ENCODE measurements at places on chromosomes 16 and 17.

DNA sequence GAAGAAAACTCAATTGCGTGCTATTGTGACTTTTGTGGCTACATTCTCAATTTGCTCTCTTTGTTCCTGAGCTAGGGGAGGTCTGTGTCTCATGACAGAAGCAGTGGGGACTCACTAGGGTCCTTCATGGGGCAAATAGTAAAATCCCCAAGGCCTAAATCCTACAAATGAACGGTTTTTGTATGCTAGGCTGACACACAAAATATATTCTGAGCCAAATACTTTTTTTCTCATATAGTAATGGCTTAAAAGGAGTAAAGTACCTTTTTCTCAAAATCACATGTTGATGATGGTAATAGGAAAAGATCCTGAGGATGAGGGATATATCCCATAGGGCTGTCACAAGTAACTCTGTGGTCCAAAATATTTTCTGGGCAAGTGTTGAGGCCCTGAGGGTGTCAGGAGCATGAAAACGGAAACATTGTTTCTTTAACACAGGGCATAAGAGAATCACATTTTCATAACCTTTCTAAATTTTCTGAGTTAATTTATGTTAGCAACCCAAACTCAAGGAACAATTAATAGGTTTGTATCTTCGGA lies 77.5 kb upstream of the CNTNAP4 start:
- DNase-seq = no peak

DNA sequence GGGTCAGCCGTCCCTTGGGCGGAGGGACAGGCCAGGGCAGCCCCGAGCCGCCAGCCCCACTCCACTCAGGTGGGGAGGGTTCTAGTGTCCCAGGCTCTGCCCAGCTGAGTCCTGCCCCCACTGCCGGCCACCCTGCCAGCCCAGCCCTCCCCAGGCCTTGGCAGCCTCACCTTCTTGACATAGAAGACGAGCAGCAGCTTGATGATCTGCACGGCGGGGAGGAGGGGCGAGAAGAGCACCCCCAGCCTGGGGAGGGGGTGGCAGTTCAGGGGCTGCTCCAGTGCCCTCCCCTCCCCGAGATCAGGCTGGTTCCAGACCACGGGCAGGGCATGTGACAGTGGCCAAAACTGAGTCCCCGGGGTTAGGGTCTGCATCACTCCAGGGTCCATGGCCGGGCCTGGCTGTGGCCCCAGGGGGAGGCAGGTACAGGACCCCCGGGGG lies 9.7 kb downstream of the TMC6 start:
- DNase-seq = no peak

DNA sequence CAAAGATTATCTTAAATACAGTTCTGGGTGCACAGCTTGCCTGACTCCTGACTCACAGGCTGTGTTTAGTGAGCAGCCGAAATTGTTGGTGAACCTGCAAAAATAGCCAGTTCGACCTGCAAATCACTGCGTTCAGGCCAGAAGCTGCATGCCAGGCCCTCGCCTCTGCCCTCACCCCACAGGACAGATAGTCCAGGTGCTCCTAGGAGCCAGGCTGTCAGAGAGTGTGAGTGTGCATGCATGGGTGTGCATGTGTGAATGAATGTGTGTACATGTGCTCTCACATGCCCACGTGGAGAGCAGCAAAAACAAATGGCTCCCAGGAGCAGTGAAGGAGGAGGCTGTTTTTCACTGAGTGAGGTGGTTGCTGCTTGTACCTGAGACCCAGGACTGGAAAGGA lies 131.8 kb downstream of the ABCC12 start:
- DNase-seq = no peak

GRCh38 chr16:83441517-83441916 lies 366.3 kb upstream of the HSBP1 start:
- DNase-seq = no peak

DNA sequence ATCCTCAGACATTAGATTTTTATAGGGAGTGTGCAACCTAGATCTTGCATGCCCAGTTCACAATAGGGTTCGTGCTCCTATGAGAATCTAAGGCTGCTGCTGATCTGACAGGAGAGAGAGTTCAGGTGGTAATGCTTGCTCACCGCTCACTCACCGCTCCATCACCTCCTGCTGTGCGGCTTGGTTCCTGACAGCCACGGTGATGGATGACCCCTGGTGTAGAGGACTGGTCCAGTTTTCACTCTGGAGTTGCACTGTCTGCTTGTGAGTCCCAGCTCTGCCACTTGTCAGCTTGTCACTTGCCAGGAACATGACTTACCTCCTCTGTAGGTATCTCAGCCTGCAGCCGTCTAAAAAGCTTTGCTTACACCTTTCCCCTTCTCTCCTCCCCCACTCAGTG lies 214.6 kb downstream of the SNX29 start:
- no peak for DNase-seq

DNA sequence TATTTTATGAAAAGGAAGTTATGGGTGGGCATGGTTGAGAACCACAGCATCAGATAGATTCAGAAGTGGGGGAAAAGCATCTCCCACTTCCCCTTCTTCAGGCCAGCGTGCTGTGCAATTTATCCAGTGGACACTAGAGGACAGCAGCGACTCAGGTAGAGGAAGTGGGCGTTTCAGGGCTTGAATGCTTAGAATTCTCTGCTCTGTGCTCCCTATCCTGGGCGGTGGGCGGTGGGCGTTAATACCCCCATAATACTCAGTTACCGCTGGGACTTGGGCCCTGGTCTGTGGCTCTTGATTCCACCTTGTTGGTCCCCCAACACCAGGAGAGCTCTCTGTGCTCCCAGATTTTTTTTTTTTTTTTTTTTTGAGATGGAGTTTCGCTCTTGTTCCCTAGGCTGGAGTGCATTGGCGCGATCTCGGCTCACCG lies 3.7 kb upstream of the LYZL6 start:
- no peak for DNase-seq

DNA sequence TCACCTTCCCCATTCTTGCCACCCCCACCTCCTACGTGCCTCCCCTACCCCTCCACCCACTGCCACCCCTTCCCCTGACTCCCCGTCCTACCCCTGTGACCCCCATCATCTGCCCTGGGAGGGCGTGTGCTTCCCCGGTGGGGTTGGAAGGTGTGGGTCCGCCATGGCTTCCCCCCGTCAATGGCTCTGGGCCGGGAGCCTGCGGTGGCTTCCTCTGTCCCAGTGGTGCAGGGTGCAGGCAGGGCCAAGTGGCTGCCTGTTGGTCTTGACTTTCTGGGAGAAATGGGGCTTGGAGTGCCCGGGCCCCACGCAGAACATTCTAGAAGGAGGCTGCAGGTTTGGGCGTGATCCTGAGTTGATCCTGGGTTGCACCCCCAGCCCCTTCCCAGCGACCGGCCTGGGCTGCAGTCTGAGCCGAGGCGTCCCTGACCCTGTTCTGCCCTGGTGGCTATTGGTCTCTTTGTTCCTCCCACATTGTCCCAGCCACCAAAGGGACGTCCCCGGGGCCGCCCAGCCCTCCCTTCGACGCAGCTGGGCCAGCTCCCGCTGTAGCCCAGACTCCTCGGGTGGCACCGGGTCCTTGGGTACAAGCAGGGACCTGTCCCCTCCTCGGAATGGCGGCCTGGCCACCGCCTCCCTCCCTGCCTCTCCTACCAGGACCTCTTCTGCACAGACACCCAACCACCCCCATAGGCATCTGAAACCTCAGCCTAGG lies 25.7 kb downstream of the GSE1 start:
- no peak for DNase-seq

DNA sequence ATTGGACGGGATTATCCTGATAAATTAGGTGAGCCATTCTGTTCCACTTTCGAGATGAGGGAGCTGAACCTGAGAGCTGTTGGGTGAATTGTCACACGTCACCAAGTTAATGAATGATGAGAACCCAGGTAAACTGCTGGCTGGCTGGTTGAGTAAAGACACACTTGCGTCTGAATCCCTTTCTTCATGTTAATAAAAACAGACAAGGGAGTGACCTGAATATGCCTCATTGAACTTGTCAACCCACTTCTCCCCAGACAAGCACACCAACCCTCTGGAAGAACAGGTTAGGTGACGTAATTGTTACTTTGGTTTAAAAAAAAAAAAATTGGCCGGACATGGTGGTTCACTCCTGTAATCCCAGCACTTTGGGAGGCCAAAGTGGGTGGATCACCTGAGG lies 400.9 kb upstream of the CDH5 start:
- no peak for DNase-seq

- no peak for DNase-seq
These were observed at the start of gene JPH3 for GRCh38 chr16:87602001-87602775. Gene JPH3 (plus strand): TSS chr16:87602508. CDS start chr16:87603147, 639 bp downstream.

- peak; percentile 53 for DNase-seq
These were observed 1.0 kb downstream of the IRX3 start for GRCh38 chr16:54285414-54286089.

- DNase-seq = no peak
These were observed 43.1 kb upstream of the SEC14L1 start for GRCh38 chr17:77097631-77098180.

DNA sequence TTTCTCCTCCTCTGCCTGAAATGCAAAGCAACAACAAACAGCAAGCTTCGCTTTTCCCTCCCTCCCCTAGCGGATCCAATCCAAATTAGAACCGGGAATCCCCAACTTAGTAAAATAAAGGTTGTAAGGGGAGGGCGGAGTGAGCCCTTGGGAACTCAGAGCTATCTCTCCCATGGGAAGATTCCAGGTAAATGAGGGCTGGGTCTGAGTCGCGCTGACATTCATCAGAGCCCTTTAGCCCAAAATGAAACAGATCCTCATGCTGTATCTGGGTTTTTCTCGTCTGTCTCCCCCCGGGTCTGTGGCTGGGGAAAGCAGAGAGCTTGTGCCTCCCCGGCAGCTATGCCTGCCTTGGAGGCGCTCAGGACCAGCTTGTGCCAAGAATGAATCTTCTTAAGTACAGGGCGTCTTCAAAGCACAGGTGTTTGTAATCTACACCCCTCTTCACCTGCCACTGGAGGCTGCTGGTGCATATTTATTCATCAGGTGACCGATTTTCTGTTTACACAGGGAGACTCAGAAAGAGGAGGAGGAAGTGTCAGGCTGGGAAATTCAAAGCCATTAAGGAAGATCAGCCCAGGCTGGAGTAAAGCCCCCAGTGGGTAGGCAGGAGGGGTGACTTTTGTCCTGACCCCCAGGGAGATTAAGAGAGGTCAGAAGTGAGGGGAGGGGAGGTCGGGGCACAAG lies 55.0 kb upstream of the GSE1 start:
- DNase-seq = peak; percentile 52

DNA sequence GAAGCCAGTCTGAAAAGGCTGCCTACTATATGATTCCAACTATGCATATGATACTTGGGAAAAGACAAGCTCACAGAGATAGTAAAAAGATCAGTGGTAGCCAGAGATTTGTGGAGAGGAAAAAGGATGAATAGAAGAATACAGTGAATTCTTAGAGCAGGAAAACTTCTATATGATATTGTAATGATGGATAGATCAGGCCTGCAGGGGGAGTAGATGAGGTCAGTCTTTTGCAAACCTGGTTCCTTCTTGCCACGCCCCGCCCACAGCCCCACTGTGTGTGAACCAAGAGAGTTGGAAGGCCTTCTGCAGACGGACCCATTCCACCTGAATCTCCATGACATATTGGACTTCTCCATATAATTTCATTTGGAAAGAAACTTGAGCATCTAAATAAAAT lies 761 bp upstream of the CCL8 start:
- no peak for DNase-seq

DNA sequence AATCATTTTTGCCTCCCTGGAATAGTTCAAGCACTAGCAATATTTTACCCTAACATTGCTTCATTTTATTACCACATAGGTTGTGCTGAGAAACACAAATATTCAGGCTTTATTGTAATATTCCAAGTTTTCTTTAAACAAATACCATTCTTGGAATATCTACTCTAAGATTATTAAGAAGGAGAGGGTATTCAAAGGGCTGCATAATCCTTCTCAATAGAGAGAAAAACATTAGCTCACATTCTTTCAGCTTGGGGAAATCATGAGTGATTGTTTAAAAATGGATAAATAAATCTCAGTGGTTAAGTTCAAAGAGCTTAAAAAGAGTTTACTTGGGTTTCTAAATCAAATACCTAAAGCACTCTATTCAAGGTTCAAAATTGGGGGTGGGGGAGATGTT lies 111.9 kb upstream of the CORO6 start:
- no peak for DNase-seq

GRCh38 chr17:44952946-44953475 lies 5.4 kb upstream of the KIF18B start:
- no peak for DNase-seq

- peak; percentile 48 for DNase-seq
These were observed 6.0 kb downstream of the ZCCHC14 start for GRCh38 chr16:87486713-87487247.

GRCh38 chr16:15041271-15042004 lies 14.4 kb downstream of the NTAN1 start:
- peak; percentile 92 for DNase-seq

DNA sequence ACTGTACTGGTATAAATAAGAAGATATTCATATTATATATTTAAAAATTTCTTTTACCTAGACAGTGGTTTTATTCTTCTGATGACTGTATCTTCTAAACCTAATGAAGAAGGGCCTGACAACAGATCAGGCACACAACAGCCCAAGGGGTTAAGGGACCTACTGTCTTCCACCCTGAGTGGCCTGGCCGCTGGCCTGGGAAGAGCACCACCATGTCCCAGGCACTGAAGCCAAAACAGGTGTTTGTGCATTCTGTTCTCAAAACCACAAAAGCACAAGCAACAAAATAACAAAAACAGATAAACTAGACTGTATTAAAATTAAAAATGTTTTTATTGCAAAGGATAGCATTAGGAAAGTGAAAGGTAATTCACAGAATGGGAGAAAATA lies 9.1 kb upstream of the PECAM1 start:
- DNase-seq = no peak

- no peak for DNase-seq
These were observed 6.2 kb downstream of the GGA2 start for GRCh38 chr16:23504076-23504452.

DNA sequence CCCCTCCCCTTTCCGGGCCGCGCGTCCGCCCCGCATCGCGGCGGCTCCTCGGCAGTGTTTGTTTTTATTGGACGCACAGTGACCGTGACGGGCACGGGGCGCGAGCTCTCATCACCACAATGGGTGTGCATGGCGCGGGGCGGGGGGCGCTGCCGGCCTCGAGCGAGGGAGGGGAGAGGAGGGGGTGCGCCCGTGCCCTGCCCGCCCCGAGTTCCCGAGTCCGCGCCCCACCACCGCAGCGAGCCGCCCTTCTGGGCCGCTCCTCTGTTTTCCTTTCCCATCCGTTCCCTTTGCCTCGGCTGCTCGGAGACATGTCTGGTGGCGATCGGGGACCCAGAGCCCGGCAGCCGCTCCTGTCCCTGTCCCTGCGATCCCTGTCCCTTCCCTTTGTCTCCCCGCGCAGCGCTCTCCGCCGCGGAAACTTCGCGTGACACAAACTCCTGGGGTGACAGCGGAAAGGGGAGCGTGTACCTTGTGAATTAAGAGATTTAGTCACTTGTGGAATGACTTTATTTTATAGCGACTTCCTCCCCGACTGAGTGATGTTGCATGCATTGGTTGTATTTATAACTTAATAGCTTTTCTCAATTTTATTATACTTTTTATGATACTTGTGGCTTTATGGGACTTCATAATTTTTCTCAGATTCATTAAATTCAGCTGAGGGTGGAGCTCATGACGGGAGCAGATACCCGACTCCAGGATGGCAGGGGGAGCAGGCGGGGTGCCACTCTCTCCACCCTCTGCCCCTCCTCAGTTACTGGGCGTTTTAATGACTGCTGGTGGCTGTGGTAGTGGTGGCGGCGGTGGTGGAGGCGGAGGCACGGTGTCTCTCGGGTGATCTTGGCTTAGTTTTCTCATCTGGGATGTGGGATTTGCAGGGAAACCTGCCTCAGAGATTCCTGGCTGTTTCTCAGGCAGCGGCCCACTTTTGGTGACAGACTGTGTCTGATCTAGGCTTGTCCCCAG lies 40.8 kb downstream of the MRM1 start:
- no peak for DNase-seq

- DNase-seq = no peak
These were observed 2.6 kb downstream of the HES7 start for GRCh38 chr17:8121407-8121680.

GRCh38 chr17:32593003-32593402 lies 106.2 kb downstream of the CDK5R1 start:
- no peak for DNase-seq

Measured in foreskin fibroblast (primary cell).